ENCODE measurements at places on chromosomes 1 and 21.

DNA sequence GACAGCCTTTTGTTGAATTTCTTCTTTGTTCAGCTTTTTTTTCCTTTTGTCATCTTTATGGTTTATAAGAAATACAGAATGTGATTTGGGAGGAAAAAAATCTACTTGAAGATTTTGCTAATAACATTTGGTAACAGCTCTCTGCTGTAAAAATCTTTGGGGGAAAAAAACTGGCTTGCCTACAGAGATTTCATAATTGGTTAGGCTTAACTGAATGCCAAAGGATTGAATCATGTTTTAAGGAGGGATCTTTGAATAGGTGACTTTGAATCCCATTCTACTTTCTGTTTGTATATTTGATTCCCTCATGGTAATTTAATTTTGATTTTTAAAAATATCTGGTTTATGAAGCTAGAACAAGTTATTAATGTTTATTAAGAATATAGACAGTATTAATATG, 3.2 kb downstream of the BTF3L4 start:
- no peak for DNase-seq

- DNase-seq = no peak
Measured at GRCh38 chr1:165415068-165415467, 29.9 kb downstream of the RXRG start.

DNA sequence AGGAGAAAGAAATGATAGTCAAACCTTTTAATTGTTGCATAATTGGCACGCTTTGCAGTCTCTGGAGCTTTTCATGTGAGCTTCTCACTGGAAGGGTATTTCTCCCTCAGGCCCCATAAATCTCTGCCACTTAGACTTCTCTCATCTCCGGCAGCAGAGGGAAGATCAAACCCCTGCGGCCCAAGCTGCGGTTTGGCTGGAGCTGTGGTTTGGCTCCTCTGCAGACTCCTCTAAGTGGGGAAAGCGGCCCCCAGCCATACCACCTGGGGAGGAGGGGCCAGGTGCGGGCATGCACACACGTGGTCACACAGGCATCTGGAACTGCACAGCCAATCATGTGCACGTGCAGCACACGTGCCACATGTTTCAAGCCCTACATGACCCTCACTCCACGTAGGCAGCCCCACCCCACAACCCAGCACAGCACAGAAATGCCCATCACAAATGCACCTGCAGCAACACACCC, 58.3 kb downstream of the UBE2T start:
- no peak for DNase-seq

- no peak for DNase-seq
Measured at GRCh38 chr1:235149824-235150223, 11.2 kb downstream of the RBM34 start.

- no peak for DNase-seq
Measured at GRCh38 chr1:73475316-73475870, 722.6 kb downstream of the LRRIQ3 start.

DNA sequence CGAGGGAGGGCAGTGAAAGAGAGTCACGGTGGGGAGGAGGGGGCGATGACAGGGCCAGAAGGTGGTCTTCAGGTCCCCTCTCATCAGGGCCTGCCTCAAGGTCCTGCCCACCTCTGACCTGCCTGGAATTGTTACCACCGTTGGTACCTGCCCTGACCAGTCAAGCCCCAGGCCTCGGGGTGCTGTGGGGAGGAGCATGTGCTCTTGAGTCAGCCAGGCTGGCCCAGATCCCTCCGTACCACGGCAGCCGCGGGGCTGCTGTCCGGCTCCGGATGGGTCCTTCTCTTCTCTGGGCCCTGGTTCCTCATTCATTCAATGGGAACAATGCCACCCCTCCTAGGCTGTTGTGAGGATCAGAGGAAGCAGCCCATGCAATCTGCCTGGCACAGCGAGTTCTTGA, 22.0 kb downstream of the SERINC2 start:
- no peak for DNase-seq

GRCh38 chr1:230517786-230518185, 91.7 kb upstream of the PGBD5 start:
- no peak for DNase-seq

- DNase-seq = no peak
Measured at GRCh38 chr1:185803241-185803640, 69.0 kb downstream of the HMCN1 start.

DNA sequence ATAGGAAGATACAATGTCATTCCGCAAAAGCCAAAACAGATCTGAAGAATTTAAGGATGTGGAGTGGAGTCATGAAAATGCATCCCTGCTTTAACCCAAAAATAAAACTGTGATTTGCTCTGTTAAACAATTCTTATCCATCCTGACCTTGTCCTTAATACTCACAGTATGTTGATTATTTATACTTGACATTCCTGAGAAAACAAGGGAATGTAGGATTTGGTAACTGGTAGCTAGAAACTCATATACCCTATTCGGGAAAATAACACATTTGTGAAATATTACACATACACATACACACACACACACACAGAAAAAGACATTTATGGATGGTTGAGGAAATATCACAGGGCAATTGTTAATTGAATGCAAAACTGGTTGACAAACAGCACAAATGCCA, 80.2 kb downstream of the FMN2 start:
- no peak for DNase-seq

- no peak for DNase-seq
Measured at GRCh38 chr1:87044840-87045239, 130.4 kb downstream of the HS2ST1 start.

- no peak for DNase-seq
Measured at GRCh38 chr1:169884634-169885033, 9.1 kb downstream of the SCYL3 start.

- no peak for DNase-seq
Measured at GRCh38 chr1:80059940-80060339, 1053.4 kb upstream of the ADGRL4 start.

DNA sequence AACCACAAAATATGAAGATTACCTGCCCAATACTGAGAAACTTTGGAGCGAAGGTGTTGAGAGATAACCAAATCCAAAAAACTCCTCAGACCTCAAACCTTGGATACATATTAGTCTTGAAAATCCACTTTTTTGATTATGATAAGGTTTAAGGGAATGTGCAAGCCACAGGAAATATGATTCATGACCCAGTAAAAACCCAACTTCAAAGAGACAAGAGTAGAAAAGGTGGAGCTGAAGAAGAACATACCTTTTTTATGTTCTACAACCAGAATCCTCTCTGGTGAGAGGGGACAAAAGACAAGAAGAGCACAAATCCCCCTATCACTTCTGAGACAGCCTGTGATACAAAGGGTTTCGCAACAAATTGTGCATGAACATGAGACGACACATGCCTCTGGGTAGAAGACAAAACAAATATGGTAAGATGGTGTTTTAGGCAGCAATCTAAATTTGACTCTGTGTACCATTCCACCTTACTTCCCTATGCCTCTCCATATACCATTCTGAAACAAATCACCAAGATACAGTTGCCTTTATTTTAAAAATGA, 37.3 kb downstream of the COL24A1 start:
- no peak for DNase-seq

GRCh38 chr1:2180297-2181245, 14.0 kb downstream of the FAAP20 start:
- no peak for DNase-seq

- DNase-seq = no peak
Measured at GRCh38 chr1:160040476-160040875, 8.7 kb upstream of the PIGM start.

DNA sequence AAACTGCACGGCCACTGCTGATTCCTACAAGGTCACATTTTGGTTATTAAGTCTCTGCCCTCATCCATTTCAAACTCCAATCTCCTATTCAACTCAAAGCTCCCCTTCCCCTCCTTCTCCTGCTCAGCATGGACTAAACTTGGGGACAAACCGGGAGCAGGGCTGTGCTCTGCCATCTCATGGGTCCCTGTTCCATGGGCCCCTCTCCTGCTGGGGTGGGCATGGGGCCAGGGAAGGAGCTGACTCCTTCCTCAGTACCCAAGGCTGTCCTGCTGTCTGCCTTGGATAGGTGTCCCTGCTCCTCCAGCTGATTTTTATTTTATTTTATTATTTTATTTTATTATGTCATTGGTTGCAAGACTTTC, 27.1 kb downstream of the TNNT2 start:
- no peak for DNase-seq

- no peak for DNase-seq
Measured at GRCh38 chr1:207799989-207800648, 48.3 kb downstream of the CD46 start.

DNA sequence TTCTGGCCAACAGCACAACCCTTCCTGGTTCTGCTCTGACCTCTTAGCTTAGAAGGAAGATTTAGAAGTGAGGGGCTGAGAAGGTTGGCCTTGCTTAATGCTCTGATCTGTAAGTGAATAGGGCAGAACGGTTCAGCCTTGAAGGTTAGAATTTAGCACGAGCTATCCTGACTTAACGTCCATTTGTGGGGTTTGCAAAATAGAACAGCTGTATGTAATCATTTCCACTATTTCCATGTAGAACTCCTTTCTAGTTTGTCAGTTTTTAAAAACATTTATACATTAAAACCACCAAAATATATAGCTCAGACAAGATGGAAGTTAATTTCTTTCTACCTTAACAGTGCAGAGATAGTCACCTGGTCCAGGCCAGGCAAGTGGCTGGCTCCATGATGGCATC, 89.9 kb downstream of the TBX19 start:
- no peak for DNase-seq
